ENCODE measurements at places on chromosomes 1 and 21. TPM values are rescaled to one million over a fixed set of nuclear protein-coding genes. Genes with fewer than 3 reads are reported as not detected.

Gene LRRN2
- 6.5 TPM for total RNA-seq

- H3K4me3 ChIP-seq: no peak overlapping the region
- H3K4me1 ChIP-seq: no peaks in the 10 kb centered on the region
- no peaks in the 10 kb centered on the region for H3K36me3 ChIP-seq
- DNase-seq: no peak
- no peak overlapping the region for H3K27ac ChIP-seq
Measured at GRCh38 chr1:231890791-231891190, 264.2 kb downstream of the DISC1 start.

GRCh38 chr1:95504321-95504720 lies 270.3 kb downstream of the RWDD3 start:
- no peaks in the 10 kb centered on the region for H3K4me1 ChIP-seq
- no peak overlapping the region for H3K4me3 ChIP-seq
- H3K36me3 ChIP-seq: no peaks in the 10 kb centered on the region
- no peak for DNase-seq
- H3K27ac ChIP-seq: no peak overlapping the region

- peak overlapping the region; percentile 95 for H3K27ac ChIP-seq
- H3K4me3 ChIP-seq: peak overlapping the region; percentile 77
- no peaks in the 10 kb centered on the region for H3K27me3 ChIP-seq
- peaks cover 3% of the 10 kb centered on the region for H3K4me1 ChIP-seq
Measured at GRCh38 chr1:170660871-170661645, 2.9 kb upstream of the PRRX1 start.

- no peak for DNase-seq
- no peaks in the 10 kb centered on the region for H3K36me3 ChIP-seq
- H3K4me3 ChIP-seq: no peak overlapping the region
- H3K27ac ChIP-seq: no peak overlapping the region
- no peaks in the 10 kb centered on the region for H3K27me3 ChIP-seq
Measured at GRCh38 chr1:60895701-60896100, 186.7 kb upstream of the NFIA start.

Gene RHD
- total RNA-seq: not detected

DNA sequence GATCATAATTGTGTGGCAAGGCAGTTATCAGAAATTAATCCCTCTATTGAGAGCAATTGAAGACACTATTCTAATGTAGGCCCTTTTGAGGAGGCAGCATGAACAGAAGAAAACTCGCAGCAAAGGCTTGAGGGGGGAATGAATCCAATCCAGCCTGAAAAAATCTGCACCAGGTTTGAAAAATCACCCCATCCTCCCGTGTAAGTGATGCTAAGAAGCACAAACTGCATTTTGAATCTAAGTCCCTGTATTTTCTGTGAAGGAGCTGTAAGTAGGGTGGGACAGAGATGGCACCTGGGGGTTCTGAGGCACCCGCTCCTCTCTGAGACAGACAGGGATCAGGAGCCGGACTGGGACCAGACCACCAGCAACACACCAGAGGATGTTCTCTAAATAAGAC lies at the start of gene CRB1:
Gene CRB1, plus strand, starts transcription at position 241 of the 400 bp plus-strand sequence. CDS start 161 bp downstream, outside the sequence.
- H3K27me3 ChIP-seq: no peaks in the 10 kb centered on the region
- H3K36me3 ChIP-seq: no peaks in the 10 kb centered on the region
- no peaks in the 10 kb centered on the region for H3K4me1 ChIP-seq
- no peak within 1 kb of the TSS for H3K27ac ChIP-seq

GRCh38 chr1:25360596-25361581 lies 22.8 kb downstream of the TMEM50A start:
- no peaks in the 10 kb centered on the region for H3K4me1 ChIP-seq
- H3K27me3 ChIP-seq: no peaks in the 10 kb centered on the region
- H3K27ac ChIP-seq: no peak overlapping the region
- DNase-seq: no peak

Gene CA6
- not detected for total RNA-seq

Gene MAP10
- total RNA-seq: 0.85 TPM

GRCh38 chr1:44318097-44319088 lies 36.7 kb downstream of the ERI3 start:
- DNase-seq: no peak
- no peak overlapping the region for H3K4me3 ChIP-seq
- no peaks in the 10 kb centered on the region for H3K4me1 ChIP-seq
- H3K27me3 ChIP-seq: no peaks in the 10 kb centered on the region

- H3K27ac ChIP-seq: peak overlapping the region; percentile 95
- no peaks in the 10 kb centered on the region for H3K36me3 ChIP-seq
- DNase-seq: no peak
Measured at GRCh38 chr1:16978139-16978538, 2.3 kb downstream of the MFAP2 start.

Data from ascending aorta (tissue), 2 donors.